ENCODE measurements at places on chromosomes 4 and X. TPM values are rescaled to one million over a fixed set of nuclear protein-coding genes. Genes with fewer than 3 reads are reported as not detected.

The LNX1 gene
- 4.3 TPM for total RNA-seq

The SHROOM4 gene
- total RNA-seq: 3.2 TPM

The UBL4A gene
- 41.3 TPM for total RNA-seq

- DNase-seq: no peak
Observed at GRCh38 chrX:51257490-51257889, 75.1 kb upstream of the NUDT10 start.

The ESX1 gene
- total RNA-seq: not detected

DNA sequence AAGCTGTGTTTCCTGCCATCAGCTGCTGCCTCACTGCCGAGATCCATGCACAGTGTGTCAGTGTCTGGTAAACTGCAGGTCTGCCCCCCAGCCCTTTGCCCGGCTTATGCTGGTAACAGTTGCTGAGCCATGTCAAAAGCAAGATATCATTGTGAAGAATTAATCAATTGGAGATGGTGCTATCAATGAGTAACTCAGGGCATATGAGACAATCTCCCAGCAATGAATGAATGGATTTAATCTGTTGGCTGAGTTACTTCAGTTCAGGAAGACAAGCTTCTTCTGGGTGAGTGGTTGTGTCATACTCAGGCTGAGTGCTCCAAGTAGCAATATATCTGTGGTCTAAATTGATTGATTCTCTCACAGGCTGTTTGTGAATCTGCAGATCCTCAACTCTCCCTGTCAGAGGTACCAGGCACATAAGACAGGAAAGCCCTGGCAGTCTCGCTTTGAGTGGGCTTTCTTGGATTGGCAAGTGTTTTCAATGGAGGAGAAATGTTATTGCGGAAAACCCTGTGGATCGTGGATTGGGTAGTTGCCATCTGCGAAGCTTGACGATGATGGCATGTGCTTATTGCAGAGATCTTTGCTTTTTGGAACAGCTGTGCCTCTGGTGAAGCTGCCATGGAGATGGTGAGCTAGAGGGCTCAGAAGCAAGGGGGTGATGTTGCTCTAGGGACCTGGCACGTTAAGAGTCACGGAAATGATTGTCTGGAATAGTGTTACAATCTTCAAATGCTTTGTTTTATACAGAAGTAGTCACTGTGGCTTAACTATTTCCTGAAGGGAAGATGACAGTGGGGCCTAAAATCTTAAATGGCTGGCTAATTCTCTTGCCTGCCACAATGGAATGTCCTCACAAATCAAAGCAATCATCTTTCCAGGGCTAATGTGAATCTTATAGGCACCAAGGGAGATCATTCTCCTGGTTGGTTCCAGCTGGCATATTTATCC, 147.6 kb upstream of the TBC1D9 start:
- DNase-seq: no peak

The XG gene
- not detected for total RNA-seq

The MFAP3L gene
- 6.8 TPM for total RNA-seq

GRCh38 chr4:37797374-37797773, 29.1 kb upstream of the PGM2 start:
- DNase-seq: no peak

The GAGE12E gene
- total RNA-seq: not detected

- no peak for DNase-seq
Observed at GRCh38 chr4:186717556-186717955, 6.1 kb downstream of the FAT1 start.

The FAT4 gene
- 4.6 TPM for total RNA-seq

The FAM156B gene
- 9.3 TPM for total RNA-seq

GRCh38 chrX:95040104-95040503, 1366.1 kb downstream of the FAM133A start:
- no peak for DNase-seq
